Mammary epithelial cell (primary cell): ENCODE measurements at places on chromosomes 3 and 15.

GRCh38 chr15:40100947-40101905 lies 7.5 kb downstream of the BMF start:
- DNase-seq = no peak

- no peak for DNase-seq
Observed at GRCh38 chr15:74209560-74209958, 7.0 kb upstream of the STRA6 start.

- DNase-seq = no peak
Observed at GRCh38 chr15:89379251-89379695, 44.6 kb upstream of the POLG start.

DNA sequence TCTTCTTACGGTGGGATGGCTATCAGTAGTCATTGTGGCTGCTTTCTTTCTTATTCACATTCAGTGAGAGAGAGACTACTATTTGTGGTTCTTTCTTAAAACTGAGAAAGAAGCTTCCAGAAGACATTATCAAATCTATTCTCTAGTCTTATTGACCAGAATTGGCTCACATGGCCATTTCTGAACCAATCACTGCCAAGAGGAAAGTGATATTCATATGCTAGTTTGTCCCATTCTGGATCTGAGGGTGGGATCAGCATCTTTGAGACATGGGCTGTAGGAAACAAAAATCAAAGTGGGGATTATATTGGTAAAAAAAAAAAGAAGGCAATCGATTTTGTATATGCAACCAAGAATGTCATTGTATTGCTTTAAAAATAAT lies 106.4 kb upstream of the RASGRP1 start:
- no peak for DNase-seq

DNA sequence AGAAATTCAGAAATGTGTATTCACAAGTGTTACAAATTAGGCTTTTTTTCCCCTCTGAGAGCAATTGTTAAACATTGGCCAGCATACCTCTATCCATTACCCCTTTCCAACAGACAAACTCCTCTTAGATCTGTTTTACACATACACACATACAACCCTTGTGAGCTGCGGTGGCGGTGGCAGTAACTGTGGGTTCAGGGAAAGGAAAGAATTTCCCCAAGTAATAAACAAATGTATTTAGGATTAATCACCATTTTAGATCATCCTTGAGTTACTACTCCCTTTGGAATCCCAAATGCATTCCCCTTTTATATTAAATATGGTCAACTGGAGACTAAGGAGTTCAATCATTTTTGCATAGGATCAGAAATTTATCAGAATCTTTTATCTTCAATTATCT lies 667.0 kb downstream of the FHIT start:
- DNase-seq = no peak

DNA sequence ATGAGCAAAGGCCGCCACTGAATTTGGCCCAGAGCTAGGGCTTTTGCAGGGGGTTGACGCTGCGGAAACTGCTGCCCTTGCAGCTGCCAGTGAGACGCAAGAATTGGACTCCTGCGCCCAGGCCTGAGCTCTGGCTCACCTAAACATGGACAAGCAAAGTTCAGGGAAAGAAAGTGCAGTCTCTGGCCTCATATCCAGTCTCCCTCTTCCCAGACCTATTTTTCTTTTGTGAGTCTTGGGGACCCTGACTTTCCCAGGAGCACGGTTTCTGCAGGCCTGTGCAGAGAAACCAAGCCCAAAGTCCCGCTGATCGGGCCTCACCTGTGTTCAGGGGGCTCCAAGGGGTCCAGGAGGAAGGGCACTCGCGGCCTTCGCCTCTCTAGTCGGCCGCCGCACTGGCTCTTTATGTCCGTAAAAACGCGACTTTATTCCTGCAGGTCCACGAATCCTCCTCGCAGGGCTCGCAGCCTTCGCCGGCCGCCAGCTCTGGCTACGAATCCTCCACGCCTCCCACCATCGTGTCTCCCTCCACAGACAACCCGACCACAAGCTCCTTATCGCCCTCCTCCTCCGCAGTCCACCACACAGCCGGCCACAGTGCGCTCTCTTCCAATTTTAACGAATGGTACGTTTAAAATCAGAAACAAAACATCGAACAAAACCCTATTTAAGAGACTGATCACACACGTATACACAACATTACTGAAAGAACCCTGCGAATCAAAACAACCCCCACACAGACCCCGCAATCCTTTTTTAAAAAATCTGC lies 3.9 kb downstream of the ZIC1 start:
- no peak for DNase-seq

GRCh38 chr3:108804437-108804836 lies 18.1 kb upstream of the TRAT1 start:
- peak; percentile 12 for DNase-seq

- DNase-seq = no peak
Observed at GRCh38 chr3:172268868-172269267, 179.4 kb downstream of the GHSR start.

- peak; percentile 88 for DNase-seq
Observed at GRCh38 chr3:149384911-149385321, 7.5 kb upstream of the TM4SF1 start.

- no peak for DNase-seq
Observed at GRCh38 chr15:93614386-93615104, 525.5 kb upstream of the RGMA start.

GRCh38 chr3:158565076-158565475 lies 5.9 kb upstream of the MLF1 start:
- DNase-seq = no peak

GRCh38 chr15:50181969-50182218 lies at the start of gene SLC27A2:
TSS of gene SLC27A2 (plus strand) at chr15:50182196. CDS start at chr15:50182428, 232 bp downstream.
- DNase-seq = no peak

GRCh38 chr15:48717458-48717857 lies 71.9 kb upstream of the FBN1 start:
- no peak for DNase-seq

DNA sequence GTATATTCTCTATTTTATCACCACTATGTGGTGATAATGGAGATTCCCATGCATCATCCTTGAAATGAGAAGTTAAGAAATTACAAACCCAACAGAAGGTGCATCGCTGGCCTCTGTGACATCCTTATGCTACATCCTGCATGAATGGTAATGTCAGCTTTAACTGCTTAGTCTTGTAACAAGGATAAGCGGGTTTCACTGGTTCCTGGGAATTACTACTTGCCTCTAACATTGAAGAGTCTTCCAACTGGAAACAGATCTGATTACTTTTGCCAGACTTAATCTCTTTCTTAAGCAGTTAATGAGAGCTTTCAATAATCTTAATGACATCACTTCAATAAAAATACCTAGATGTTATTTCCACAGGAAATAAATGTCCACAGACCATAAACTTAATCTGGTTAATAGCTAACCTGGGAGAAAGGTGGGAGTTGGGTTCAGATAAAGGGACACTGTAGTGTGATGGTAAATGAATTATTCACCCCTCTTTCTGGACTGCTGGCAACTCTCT lies 44.0 kb downstream of the FMN1 start:
- peak; percentile 28 for DNase-seq

DNA sequence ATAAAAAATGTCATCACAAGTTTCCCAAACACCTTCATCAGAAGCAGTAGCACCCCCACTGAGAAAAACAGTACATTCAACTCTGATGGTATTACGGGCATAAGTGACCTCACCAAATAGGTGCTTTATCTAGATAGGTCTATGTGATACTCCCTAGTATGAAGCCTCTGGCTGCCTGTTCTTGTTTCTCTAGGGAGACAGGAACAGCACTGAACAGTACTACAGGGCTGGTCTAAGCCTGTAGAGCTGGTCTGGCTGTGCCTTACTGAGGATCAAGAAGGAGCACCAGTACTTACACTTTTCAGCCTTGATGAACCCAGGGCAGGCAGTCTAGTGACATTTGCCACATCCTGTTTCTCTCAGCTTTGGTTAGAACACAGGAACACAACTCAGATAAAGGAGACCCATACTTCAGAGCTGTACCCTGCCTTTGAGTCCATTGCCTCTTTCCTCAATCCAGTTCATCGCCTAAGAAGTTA lies 35.9 kb downstream of the OXNAD1 start:
- no peak for DNase-seq

DNA sequence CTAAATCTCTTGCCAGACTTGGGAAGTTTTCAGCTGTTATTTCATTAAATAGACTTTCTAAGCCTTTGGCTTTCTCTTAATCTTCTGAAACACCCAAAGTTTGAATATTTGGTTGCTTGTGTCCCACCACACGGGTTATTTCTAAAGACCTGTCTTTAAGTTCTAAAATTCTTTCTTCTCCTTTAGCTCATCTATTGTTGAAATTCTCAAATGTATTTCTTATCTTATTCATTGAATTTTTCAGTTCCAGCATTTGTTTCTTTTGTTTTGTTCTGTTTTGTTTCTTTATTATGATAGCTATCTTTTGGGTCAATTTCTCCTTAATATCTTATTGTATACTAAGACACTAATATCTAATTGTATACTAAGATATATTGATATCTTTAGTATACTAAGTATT lies 97.0 kb downstream of the ARRDC4 start:
- no peak for DNase-seq

GRCh38 chr3:10428406-10429091 lies 76.8 kb downstream of the ATP2B2 start:
- no peak for DNase-seq

DNA sequence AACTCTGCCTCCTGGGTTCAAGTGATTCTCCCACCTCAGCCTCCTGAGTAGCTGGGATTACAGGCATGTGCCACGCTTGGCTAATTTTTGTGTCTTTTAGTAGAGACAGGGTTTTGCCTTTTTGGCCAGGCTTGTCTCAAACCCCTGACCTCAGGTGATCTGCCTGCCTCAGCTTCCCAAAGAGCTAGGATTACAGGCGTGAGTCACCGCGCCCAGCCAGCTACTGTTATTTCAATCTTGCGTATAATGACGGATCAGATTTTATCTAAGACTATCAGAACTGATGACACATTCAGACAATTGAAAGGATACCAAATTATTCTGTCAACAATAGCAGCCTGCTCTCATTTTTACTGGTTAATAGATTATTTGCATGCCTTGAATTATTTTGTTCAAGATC lies 612.2 kb downstream of the ZIC1 start:
- DNase-seq = no peak

- DNase-seq = peak; percentile 42
Observed at GRCh38 chr3:172201870-172202236, 162.5 kb downstream of the FNDC3B start.

DNA sequence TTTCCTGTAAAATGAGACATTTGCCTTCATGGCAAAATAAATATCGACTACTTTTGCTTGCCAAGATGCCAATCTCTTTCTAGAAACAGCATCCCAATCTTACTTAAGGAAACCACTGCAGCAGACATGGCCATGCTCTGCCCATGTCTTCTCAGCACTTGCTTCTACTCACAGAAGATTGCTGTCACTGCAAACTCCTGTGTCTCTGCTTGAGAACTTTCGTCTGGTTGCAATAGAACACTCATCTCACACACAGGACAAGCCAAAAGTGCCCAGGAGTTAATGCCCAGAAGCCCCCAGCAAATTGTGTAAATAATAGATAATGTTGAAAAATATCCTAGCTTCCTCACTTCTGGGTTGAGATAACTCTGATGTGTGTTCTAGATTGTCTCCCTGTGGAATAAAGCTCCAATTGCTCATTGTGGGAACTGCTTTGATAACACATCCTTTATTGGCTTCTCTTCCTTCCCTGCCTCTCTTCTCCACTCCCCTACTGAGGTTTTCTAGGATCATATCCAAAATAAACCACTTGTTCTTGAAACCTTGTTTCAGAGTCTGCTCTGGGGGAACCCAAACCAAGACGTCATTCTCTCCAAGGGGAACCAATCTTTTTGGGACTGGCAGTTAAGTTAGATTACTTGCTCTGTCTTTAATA lies 156.3 kb upstream of the STRIT1 start:
- no peak for DNase-seq

DNA sequence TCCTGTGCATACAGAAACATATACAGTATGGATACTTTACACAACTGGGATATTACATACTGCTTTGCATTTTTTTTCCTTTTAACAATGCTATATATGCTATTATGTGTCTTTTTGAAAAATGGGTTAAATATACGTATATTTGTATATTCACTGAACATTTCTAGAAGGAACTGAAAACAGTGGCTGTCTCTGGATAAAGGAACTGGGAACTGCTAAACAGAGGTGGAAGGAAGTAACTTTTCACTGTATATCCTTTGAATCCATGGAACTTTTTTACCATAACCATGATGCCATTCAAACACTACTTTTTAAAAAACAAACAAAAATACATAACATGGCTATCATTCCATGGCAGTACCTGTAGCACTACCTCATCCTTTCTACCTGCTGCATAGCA lies 1.8 kb downstream of the MTFMT start:
- DNase-seq = no peak

- peak; percentile 67 for DNase-seq
Observed at GRCh38 chr3:38458796-38459498, 5.3 kb downstream of the ACVR2B start.

DNA sequence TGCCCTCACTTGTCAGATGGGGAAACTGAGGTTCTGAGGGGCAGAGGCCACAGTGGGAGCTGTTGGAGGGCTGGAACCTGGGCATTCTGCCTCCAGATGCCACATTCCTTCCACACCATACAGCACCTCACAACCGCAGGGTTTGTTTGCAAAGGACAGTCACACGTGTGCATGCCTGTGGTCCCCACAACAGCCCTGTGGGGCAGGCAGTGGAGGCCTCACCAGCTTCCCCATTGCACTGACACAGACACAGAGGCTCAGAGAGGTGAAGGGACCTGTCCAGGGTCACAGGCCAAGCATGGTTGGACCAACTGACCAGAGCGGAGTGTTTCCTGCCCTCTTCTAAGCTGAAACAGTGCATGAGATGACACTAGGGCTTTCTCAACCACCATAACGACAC lies 75.2 kb upstream of the SEC13 start:
- DNase-seq = no peak

- no peak for DNase-seq
Observed at GRCh38 chr15:60970246-60971170, 258.6 kb downstream of the RORA start.

- no peak for DNase-seq
Observed at GRCh38 chr3:185479373-185479945, 19.4 kb downstream of the TMEM41A start.

- no peak for DNase-seq
Observed at GRCh38 chr15:73590263-73590662, 42.9 kb downstream of the NPTN start.

DNA sequence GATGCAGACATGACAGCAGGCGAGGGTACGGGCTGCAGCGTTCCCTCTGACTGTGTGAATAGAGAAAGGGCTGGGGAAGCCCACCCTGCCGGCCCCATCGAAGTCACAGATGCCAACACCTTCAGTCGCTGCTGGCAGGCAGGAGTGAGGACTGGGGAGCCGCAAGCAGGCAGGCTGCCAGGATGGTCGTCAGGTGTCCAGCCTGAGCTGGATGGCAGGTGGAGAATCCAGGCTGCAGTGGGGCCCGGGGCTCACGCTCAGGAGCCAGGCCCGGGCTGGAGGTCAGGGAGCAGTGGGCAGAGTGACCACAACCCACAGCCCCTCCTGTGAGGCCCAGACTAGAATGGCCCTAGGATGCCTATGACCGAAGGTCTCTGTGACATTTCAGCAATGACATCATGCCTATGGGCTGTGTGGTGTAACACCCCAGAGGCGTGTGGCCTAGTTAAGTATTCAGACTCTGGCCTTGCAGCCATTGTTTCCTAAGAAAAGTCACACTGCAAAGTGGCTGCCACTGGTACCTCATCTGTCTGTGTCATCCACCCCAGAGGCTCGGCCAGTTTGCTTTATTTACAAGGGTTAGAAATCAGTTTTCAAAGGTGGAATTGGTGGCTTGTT lies 15.7 kb downstream of the PRR23E start:
- no peak for DNase-seq
